ENCODE measurements at places on chromosomes 5 and 9.

DNA sequence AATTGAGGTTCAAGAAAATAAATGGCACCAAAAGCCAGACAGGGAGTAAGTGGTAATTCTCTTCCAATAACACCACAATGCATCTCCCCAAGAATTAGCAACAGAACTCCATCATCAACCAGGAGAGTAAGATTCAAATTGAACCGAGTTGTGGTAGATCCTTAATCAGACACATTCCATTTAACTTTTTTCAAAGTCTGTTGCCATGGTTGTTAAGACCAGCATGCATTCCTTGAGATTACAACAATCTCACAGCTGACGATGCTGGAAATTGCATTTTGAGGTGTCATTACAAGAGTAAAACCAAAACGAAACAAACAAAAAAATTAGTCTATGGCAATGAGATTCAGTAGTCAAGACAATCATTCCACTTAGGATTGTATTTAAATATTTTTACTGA, 78.9 kb upstream of the ZNF462 start:
- DNase-seq, result no peak

GRCh38 chr5:97427235-97427634, 244.2 kb upstream of the RIOK2 start:
- DNase-seq, result no peak

DNA sequence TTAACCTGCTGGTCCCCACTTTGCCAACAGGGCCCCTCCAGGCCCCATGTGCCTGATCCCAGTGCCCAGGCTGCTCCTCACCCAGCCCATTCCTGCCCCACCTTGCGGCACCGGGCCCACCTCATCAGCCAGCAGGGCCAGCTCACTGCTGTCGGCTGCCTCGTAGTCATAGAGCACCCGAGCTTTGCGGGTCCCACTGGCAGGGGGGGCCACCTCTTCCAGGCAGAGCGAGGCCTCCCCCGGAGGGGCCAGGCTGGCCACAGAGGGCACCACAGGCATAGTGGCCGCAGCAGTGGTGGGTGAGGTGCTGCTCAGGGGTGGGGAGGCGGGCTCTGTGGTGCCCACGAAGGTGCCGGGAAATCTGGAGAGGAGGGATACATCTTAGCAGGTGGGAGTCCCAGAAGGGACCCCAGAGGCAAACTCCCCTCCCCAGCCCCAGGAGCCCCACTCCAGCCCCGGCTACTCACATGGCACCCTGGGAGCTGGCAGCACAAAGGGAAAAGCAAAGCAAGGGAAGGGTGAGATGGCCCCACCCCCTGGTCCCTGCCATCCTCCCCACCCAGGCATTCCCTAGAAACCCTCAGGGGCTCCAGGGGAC, 19.0 kb downstream of the SH3GLB2 start:
- DNase-seq, result no peak

- DNase-seq, result no peak
These were observed 310.9 kb downstream of the BNC2 start for GRCh38 chr9:16559418-16560188.

DNA sequence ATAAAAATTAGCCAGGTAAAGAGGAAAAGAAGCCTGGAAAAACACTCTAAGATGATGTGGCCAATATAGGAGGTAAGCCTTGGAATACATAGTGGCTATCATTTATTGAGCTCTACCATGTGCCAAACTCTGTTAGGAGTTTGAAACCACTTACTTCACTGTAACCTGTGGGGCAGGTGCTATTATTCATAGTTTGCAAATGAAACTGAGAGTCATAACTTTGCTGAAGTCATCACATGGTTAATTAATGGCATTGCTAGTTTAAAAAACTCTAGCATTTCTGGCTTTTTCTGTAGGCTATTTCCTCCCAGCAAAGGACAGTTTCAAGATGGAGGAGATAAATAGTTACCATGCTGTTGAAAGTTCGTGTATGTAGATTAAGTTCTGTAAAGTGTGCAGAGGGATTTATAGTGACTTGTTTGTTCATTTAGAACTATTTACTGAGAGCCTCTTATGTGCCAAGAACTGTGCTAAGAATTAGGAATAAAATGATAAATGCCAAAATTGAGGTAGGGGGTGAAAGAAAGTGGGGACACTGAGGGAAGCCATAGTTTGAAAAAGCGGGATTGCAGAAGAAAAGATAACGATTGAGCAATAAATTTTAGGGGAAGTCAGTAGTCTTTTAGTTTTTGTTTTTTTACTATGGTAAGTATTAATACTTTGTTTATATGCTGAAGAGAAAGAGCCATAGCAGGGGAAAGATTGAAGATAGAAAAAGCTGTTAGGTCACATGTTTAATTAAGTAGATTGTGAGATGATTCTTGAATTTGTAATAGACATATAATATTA, 57.2 kb downstream of the WDR70 start:
- no peak for DNase-seq

GRCh38 chr5:56685503-56686217, 129.7 kb upstream of the MAP3K1 start:
- no peak for DNase-seq

GRCh38 chr9:79603222-79603920, 31.6 kb downstream of the TLE4 start:
- DNase-seq, result no peak

GRCh38 chr9:76433836-76434235, 25.1 kb upstream of the GCNT1 start:
- DNase-seq, result no peak

GRCh38 chr9:121509180-121509579, 9.5 kb upstream of the GGTA1 start:
- no peak for DNase-seq

DNA sequence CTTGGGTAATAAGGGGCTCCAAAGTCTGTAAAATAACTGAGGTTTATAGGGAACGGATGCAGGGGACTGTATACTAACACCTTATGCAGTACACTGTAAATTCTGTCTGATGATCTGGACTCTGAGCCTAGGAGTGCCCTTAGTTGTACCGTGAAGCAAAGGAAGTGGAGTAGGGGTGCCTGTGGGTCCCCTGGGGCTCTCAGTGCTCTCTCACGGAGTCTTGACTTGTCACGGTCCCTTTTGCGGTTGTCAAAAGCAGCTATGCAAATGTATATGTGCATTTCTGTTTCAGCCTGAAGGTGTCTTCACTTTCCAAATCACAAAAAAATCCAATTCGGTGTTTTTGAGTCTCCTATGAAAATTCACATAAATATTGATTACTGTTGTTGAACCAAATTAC, 17.8 kb downstream of the DMRT1 start:
- peak; percentile 46 for DNase-seq

GRCh38 chr9:17588395-17588794, 9.5 kb downstream of the SH3GL2 start:
- DNase-seq, result no peak

- no peak for DNase-seq
These were observed 103.3 kb upstream of the ZNF608 start for GRCh38 chr5:124849774-124850173.

DNA sequence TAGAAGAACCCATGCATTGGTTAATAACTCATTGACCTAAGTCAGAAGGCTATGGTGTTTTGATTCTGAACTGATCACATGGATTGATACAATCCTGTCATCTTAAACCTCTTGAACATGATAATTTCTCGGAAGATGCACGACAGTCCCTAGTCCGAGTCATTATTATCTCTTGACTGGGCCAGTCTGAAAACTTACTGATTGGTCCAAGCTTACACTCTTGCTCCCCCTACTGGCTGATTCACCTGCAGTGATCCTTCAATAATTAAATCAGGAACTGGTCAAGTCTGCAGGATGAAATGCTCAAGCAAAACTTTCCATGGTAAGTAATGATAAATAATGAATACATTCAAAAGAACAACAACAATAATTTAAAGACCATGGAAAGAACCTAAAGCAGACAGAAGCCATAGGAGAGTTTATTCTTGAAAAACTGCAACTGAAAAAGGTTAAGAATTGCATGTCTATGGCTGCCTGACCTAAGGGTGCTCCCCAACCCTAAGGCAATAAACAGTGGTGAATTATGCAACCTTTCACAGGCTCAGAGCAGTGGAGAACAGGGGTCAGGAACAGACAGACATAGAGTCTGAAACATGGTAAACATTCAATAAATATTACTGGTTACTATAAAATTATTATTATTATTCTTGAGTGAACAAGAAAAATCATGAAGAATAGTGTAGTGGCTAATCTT, 79.3 kb downstream of the BRINP1 start:
- DNase-seq, result peak; percentile 25

DNA sequence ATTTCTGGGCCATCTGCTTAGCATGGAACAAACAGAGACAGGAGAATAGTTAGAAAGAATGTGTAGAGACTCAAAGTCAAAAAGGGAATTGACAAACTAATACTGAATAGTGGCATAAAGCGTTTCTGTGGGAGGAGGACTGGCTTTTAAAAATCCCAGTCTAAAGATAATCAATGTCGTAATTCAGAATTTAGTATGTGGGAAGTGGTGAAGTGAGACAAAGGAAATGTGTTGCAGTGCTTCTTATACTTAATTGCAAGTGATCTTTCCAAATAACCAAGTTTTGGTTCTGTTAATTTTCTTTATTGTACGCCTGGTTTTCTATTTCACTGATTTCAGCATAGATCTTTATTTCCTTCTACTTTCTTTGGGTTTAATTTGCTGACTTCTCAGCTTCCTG, 133.2 kb downstream of the ENTREP1 start:
- no peak for DNase-seq

GRCh38 chr9:136029556-136029955, 65.5 kb downstream of the NACC2 start:
- DNase-seq, result no peak

DNA sequence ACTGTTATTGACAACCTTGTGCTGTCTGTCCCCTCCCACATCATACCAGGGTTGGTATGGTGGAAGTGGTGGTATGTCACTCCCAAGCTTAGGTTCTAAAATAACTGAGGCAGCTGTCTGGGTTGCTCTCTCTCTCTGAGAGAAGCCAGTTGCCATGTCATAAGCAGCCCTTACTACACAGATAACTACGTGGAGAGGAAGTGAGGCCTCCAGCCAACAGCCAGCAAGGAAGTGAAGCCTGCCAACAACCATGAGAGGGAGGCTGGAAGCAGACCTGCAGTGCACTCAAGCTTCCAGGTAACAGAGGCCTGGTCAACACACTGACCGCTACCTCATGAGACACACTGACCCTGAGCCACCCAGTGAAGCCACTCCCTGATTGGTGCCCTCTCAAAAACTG, 18.6 kb downstream of the CTNNAL1 start:
- DNase-seq, result no peak

GRCh38 chr5:120624021-120624563, 160.0 kb downstream of the PRR16 start:
- DNase-seq, result no peak

DNA sequence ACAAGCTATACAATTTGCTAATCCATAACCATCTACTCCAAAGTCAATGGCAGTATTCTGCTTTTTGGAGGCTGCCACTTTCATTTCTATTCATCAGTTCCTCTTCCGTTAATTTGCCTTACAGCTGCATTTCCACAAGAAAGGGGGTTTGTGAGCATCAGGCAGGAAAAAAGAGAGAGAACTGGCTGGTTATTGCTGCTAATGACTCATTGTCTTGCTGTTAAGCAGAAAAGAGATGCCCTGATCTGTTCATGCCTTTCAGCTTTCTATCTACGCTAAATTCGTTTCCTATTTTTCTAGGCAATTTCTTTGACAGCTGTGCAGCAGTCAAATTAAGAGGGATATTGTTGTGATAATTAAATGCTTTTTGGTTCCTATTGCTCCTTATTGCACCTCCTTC, 65.9 kb upstream of the GNAQ start:
- no peak for DNase-seq

GRCh38 chr5:149834246-149834855, 104.2 kb downstream of the PPARGC1B start:
- DNase-seq, result peak; percentile 61

- DNase-seq, result no peak
These were observed 95.8 kb downstream of the PLCXD3 start for GRCh38 chr5:41414598-41414997.

Data from GM12891 (cell line).